ENCODE measurements at places on chromosomes 3 and 15.
A peak's percentile ranks its signal among the peaks of the same experiment; 100 is the strongest.

DNA sequence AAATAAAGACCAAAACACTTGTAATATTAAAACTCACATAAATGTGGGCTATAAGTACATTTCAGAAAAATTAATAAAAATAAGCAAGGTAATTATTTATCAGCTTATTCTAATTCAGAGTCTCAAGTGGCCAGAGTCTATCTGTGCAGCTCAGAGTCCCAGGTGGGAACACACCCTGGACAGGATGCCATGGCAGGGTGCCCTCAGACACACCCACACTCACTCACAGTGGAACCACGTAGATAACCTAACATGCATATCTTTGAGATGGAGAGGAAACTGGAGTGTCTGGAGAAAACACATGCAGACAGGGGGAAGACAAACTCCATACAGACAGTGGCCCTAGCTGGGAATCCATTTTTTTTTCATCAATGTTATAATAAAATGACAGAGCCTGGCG lies 37.2 kb downstream of the FSIP1 start:
- DNase-seq: no peak

DNA sequence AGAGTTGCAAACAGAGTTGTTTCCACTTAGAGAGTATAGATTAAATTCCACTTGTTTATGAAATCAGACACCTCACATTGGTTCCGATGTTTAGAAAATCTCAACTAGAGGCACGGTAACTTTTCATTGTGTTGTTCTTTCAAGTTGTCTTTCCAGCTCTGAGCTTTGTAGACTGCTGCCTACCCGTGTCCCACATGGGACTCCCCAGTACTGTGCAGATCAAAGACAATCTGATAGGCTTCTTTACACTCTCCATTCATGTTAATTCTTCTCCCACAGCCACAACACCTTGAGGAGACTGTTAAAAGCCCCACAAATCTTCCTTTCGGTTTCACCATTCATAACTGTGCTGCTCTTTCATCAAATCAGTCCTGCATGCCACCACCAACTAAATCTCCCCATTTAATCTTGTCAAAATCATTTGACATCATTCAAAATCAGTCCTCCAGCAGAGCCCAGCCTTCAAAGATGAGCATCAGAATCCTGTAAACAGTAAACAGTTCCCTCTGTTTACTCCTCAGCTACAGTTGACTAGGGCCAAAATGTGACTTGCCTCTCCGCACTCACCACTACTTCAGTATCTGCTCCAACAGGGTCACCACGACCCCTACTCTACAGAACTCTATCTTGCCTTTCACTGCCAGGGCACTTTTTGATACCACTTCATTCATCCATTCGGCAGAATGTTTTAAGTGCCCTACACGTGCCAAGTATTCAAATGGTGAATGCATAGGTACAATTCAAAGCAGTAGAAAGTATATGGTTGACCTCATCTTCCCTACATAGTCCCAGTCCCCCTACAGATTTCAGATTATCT lies 8.3 kb downstream of the ANXA2 start:
- DNase-seq: no peak

GRCh38 chr15:41401904-41402267 lies 410 bp downstream of the NDUFAF1 start:
- no peak for DNase-seq

DNA sequence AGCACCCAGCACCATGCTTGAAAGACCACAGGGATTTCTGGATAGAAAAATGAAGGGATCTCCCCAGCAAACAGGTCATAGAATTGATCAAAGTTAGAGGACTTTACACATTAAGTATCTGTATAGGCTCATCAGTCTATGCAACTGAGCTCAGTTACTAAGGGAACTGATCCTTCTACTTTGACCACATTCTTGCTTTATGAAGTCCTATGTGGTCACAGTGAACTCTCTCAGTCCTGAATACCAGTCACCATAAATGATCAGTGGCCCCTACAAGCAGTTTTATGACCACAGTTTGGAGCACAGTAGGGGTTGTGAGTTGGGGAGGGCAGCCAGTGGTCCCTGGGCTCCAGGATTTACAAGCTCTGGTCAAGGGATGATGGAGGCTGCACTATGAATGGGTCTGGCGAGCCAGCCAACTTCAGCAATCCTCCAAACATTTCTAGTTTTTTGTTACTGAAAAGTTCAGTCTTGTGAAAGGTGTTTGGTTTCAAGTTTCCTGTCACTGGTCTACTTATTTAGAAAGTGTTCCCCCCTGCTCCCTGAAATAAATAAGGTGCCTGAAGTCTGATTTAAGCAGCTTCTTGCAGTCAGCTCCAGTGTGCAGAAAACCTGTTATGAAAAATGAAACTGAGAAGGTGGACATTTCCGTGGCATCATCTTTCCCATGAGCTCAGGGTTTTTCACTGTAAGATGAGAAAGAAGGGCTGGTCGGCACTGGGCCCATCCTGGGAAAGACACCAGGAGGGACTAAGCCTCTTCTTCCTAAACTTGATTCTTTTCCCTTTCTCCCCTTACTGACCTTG lies 75.5 kb downstream of the DAPK2 start:
- DNase-seq: no peak

- peak; percentile 38 for DNase-seq
These were observed 4.5 kb downstream of the RNF168 start for GRCh38 chr3:196499061-196499460.

- DNase-seq: peak; percentile 78
These were observed 66.7 kb downstream of the SLC6A1 start for GRCh38 chr3:11059090-11059798.

DNA sequence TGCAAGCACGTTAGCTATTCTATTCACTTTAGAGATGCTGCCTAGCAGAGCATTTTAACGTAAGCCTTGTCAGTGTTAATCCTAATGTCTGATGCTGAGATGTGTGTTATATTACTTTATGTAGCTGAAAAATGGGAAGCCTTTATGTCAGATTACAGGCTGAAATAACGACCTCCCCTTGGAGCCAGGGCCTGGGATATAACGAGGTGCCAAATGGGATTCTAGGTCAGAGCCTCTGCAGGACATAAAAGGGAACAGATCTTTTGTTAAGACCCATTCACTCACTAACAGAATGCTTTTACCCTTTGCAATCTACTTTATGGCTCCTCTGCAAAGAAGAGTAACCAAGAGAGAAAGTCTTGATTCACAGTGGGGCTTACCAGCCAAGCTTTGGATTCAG lies 815.5 kb upstream of the CFAP20DC start:
- no peak for DNase-seq

DNA sequence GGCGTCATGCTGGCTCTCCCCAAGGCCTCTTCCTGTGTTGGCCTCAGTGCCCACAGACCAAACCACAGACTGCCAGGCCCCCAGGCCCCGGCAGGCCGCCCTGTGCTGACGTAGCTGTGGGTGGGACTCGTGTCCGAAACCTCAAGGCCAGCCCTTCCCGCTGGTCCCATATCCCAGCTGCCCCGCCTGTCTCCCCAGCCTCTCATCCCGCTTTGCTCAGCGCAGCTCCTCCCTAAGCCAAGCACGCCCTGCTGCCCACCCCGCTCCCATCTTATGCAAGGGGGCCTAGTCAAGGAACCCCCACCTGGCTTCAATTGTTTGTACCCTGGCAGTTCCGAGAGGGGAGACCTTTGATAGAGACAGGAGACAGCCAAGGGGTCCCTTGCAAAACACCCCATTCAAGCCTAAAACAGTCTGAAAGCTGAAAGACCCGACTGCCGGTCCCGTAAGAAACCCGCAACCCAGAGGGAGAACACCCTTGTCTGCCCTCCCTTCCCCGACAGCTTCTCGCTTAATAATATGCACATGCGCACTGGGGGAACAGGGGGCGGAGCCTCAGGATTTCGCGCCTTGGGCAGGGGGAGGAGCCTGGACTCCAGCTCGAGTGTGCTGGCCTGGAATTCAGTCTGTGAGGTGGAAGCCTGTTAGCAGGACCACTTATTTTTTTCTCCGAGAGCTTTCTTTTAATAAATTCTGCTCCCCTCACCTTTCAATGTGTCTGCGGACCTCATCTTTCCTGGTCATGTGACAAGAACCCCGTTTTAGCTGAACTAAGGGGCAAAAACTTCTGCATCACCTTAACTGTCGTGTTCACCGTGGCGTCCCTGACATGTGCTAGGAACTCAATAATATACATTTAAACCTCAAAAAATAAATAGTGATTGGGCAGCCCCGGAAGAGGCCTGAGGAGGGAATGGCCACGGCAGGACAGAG lies 17.2 kb downstream of the TNFAIP8L3 start:
- DNase-seq: peak; percentile 69

DNA sequence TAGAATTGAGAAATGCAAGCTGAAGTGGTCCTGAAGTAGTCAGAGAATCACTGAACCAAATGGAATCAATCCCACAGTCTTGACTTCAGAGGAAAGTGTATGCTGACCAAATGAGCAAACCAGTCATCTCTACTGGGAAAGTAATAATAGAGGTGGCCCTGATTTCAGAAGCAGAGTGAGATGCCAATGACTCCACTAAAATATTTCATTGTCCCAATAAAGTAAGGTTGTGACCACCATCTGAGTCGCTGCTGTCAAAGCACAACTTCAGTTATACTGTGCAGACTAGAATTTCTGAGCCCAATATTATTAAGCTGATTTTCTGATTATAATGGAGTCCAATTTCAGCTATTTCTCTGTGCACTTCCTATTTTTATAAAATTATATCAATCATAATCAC lies 334.4 kb upstream of the THBS1 start:
- DNase-seq: peak; percentile 52

DNA sequence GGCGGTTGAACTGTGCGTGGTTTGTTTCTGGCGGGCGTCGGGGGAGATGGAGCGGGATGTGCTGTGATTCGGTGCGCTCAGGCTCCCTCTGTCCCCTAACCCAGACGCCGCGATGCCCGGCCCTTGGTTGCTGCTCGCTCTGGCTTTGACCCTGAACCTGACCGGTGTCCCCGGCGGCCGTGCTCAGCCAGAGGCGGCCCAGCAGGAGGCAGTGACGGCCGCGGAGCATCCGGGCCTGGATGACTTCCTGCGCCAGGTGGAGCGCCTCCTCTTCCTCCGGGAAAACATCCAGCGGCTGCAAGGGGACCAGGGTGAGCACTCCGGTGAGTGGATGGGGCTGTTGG lies 1.2 kb downstream of the TRH start:
- DNase-seq: no peak

DNA sequence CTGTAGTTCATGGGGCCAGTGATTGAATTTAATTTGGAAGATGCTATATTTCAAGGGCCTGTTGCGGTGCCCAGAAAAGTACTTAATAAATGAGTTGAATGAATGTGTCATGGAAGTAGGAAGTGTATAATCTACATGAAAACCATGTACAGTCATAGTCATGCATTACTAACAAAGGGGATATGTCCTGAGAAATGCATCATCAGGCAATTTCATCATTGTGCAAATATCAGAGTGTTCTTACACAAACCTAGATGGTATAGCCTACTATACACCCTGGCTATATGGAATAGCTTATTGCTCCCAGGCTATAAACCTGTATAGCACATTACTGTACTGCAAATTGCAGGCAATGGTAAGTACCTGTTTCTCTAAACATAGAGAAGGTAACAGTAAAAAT lies 10.7 kb upstream of the MYO5C start:
- DNase-seq: peak; percentile 69

- DNase-seq: no peak
These were observed 62.7 kb downstream of the TASOR start for GRCh38 chr3:56620371-56620770.

GRCh38 chr3:122635789-122636188 lies 44.9 kb upstream of the PARP14 start:
- peak; percentile 57 for DNase-seq

DNA sequence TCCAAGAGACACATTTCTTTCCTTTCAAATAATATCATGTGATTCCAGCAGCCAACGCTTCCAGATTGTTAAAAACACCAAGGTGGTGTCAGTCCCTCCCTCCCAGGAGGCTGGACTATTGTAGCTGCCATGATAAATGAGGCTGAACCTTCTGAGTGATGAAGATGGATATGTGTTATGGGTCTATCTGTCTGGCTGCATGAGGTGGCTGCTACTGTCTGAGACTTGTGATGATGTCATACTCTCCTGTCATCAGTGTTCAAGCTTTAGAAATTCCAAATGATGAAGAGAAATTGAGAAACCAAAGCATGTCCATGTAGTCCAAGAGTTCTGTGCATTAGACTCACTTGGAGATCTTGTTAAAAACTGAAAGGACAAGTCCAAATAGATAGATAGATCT lies 683.0 kb downstream of the NTRK3 start:
- no peak for DNase-seq

GRCh38 chr15:55277116-55277564 lies 12.5 kb downstream of the RAB27A start:
- no peak for DNase-seq

GRCh38 chr3:105691633-105692032 lies 177.2 kb downstream of the CBLB start:
- peak; percentile 18 for DNase-seq

GRCh38 chr3:4323246-4324027 lies 20.3 kb downstream of the SETMAR start:
- DNase-seq: peak; percentile 15
